ENCODE measurements at places on chromosomes 4 and X.

- DNase-seq = no peak
Measured at GRCh38 chr4:17559709-17560048, 17.3 kb upstream of the LAP3 start.

GRCh38 chrX:41684138-41684537 is 4.6 kb upstream of the GPR34 start:
- no peak for DNase-seq

DNA sequence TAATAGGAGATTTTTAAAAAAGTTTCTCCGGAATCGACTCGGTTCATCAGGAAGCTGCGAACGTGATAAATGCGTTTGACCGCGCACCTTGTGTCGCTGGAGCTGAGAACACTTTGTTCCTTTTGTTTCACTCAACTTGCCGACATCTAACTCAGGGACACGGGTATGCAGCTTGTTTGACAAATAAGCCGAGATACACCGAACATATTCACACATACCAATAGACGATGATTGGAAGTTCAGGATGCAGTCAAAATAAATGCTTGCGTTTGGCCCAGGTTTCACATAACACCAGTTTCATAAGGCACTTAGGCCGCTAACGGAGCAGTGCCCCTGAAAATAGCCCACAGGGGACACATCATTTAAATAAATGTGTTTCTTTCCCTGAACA is 932 bp upstream of the SHISA3 start:
- DNase-seq = no peak

GRCh38 chrX:9308426-9308825 is 156.4 kb upstream of the TBL1X start:
- no peak for DNase-seq

DNA sequence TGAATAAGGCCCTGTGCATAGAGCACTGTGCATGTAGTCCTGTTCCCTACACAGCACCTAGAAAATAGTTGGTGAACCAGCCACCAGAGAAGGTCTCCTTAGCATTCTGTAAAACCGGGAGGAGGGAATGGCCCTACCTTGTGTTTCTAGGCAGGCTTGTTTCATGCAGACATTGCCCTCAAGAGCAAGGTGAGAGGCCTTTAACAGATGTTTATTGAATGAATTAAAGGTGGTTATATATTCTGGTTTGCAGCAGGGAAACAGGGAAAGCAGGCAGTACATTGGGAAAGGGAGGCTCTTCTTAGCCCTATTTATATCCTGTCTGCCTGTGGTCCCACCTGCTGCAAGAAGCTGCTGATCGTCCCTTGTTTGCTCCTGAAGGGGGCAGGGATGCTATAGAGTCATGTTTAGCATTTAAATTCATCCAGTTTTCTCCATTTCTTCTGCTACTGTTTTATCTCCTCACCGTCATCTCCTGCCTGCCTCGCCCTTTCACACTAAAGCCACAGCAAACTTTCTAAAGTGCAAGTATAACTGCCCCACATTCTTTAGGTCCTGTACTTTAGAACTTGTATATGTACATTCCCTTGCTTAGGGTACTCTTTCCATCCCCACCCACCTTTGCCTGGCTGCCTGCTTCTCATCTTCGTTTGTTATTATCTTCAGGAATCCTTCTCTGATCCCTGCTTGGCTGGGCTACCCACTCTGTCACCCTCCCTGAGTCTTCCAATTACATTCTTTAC is 60.3 kb downstream of the EGF start:
- no peak for DNase-seq

DNA sequence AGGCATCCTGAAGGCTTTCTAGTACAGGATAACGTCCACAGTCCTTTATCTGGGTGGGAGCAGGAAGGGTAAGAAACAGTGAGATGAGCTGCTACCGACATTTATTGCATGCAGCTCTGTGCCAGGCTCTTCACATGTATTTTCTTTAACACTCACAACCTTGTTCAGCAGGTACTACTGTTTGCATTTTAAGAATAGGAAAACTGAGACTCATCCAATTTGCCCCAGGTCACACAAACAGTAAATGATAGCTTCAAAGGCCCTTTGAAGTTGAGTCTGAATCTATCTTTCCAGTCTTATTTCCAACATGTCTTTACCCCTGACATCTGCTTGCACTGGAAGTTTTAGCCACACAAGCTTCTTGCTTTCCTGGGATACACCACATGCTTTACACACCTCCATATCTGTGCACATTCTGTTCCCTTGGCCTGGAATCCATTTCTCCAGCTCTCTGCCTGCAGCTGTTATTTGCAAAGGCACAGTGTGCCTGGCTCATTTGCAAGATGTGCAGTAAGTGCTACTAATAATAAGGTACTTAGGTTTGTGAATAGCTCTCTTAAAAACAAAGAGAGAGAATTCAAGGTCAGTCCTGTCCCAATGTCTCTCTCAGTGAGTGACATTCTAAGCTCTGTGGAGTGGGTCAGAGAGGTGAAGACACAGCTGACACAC is 61.2 kb downstream of the METTL14 start:
- no peak for DNase-seq

DNA sequence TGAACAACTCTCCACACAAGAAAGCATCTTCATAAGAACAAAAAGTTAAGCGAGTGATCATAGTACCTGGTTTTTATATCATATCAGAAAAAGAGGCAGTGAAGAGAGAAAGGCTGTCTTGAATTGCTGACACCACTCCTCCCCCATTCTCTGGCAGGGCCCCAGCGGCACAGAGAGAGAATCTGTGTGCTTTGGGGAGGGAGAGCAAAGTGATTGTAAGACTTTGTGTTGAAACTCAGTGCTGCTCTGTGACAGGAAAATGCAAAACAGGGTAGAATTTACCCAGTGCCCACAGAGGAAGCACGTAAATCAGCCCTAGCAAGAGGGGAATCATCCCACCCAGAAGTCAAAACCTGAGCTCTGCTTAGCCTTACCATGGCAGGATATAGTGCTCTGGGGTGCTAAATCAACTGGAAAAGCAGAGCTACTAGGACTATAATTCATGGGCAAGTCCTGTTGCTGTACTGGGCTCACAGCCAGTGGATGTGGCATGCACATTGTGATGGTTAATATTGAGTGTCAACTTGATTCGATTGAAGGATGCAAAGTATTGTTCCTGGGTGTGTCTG is 174.6 kb downstream of the PRR32 start:
- DNase-seq = no peak

- DNase-seq = no peak
Measured at GRCh38 chr4:1415681-1415981, 9.4 kb upstream of the NKX1-1 start.

Data from stimulated activated CD4-positive, alpha-beta T cell treated with anti-CD3 and anti-CD28 coated beads, Interleukin-1b, Interleukin-23, amount 100 ng/mL, for 1 hour (primary cell).